ENCODE measurements at places on chromosomes 6 and 20.

- no peak for DNase-seq
Measured at GRCh38 chr6:32816746-32817204, at the start of gene HLA-DOB. HLA-DOB (minus strand) TSS chr6:32817002; CDS start chr6:32816951, 51 bp downstream.

- no peak for DNase-seq
Measured at GRCh38 chr6:134161041-134161440, 108.6 kb upstream of the SLC2A12 start.

DNA sequence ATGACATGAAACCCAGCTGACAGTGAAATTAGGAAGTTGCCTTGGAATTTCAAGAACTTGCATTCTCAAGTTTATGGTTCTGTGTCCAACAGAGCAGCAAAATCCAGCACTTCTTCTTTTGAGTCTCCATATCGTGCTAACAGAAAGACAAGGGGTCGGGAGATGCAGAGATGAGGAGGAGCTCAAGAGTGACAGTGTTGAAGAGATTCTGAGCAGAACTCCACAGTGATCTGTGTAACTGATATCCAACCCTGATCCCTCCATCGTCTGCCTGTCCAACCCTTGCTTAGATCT is 21.2 kb upstream of the BTN1A1 start:
- no peak for DNase-seq

DNA sequence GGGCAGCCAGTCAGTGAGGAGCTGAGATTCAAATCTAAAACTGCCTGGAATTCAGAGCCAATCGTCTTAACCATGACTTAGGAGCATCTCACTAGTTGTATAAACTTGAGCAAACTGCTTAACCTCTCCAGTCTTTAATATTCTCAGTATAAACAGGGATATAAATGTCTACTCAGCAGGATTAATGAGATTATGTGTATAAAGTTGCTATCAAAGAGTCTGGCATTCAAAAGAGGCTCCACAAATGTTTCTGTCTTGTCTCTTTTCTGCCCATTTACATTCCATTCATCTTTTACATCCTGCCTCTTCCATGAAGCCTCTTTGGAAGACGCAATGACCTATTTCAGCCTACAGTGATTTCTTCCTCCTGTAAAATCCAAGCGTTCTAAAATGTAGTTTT is 66.9 kb downstream of the BLOC1S5 start:
- DNase-seq, result no peak

- no peak for DNase-seq
Measured at GRCh38 chr20:45508068-45508886, 7.1 kb downstream of the SPINT3 start.

GRCh38 chr6:44442833-44443444 is 55.4 kb downstream of the CDC5L start:
- DNase-seq, result no peak

- DNase-seq, result no peak
Measured at GRCh38 chr6:155310596-155310995, 3.7 kb downstream of the TFB1M start.

DNA sequence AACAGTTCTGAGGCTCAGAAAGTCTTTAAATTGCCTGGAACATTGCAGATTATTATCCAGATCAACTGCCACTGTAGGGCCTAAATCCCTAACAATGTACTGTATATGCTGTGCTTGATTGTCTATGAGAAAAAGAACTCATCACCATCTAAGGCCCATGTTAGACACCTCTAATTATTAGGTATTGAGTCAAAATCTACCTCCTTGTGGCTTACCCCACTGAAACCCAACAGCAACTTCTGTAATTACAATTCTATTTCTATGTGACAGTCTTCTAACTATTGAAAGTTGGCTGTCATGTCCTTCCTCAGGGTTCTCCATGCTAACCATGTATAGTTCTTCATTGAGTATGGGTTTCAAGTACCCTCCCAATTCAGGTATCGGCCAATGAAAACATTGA is 13.9 kb downstream of the MCM9 start:
- no peak for DNase-seq

GRCh38 chr6:155062866-155063341 is 67.8 kb downstream of the TIAM2 start:
- DNase-seq, result peak; percentile 35

DNA sequence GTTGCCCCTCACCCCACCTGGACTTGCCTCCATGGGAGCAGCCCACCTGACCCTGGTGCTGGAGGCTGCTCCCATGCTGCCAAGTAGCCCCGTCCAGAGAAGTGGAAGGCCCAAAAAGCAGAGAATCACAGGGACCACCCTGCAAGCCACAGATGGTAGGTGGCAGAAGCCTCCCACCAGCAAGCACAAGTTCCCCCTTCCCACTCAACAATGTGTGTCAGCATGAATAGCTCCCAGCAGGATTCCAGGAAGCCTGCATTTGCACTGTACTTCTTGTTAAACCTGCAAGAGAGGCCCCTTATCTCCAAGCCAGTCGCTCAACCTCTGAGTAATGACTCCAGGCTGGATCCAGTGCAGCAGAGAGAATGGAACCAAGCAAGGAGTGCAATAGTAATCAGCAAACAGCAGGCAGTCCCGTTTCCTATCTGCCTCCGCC is 180.8 kb upstream of the CST7 start:
- no peak for DNase-seq

DNA sequence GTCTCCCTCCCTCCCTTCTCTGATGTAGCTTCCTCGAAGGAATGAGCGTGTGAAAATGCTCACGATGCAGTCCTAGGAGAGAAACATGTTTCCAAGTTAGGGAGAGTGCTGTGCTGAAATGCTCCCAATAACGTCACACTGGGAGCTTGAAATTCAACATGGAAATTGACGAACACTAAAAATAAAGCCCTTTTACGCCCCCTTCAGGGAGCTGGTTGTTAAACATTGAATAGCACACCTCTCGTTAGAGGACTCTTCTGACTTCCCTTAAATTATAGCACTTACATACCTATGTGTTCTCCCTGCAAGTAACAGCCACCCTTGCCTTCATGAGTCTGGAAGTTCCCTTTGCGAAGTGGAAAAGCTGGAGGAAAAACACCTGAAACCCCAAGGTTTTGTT is 88.6 kb downstream of the BFSP1 start:
- no peak for DNase-seq

GRCh38 chr6:19287928-19288327 is 549.2 kb upstream of the ID4 start:
- no peak for DNase-seq

DNA sequence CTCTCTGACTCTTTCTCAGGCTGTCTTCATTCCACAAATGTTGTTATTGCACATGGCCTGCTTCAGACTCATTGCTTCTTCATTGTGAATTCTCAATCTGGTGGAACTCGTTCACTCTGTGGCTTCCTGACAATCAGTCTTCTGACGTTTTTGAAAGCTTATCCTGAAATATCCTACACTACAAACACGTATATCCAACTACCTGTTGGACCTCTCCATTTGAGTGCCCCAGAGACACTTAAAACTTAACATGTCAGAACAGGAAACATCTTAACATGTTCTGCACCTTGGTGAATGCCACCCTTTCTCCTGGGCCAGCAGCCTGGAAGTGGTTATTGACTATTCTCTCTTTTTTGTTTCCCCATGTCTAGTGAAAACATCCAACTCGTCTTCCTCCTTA is 50.8 kb downstream of the AIG1 start:
- DNase-seq, result no peak

GRCh38 chr20:51402201-51402600 is 140.3 kb downstream of the NFATC2 start:
- DNase-seq, result no peak

- no peak for DNase-seq
Measured at GRCh38 chr20:50717974-50718761, 13.2 kb upstream of the PARD6B start.

DNA sequence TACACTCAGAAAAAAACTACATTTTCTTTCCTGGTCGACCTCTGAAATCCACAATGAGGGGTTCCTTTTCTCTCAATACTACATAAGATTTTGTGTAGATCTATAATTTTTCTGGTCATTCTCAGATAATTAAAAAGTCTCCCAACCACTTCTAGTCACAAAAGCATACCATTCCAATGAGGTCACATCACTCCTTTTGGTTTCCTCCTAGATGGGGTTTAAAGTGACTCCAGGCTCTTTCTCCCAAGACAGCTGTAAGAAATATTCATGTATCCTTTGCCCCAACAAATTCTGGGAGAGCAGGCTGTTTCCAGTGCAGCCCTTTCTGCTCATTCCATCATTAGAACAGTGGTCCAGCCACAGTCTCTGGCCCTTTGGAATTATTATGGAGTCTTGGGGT is 43.1 kb upstream of the BEND6 start:
- peak; percentile 26 for DNase-seq

Measured in amniotic stem cell (primary cell).